Right ventricle myocardium superior (tissue), 1 donor: ENCODE measurements at places on chromosomes 11 and 22. TPM values are rescaled to one million over a fixed set of nuclear protein-coding genes. Genes with fewer than 3 reads are reported as not detected.
A peak's percentile ranks its signal among the peaks of the same experiment; 100 is the strongest.

Gene TRIM29
- not detected for total RNA-seq

GRCh38 chr11:68574308-68574707 lies 110.0 kb upstream of the GAL start:
- DNase-seq: no peak

DNA sequence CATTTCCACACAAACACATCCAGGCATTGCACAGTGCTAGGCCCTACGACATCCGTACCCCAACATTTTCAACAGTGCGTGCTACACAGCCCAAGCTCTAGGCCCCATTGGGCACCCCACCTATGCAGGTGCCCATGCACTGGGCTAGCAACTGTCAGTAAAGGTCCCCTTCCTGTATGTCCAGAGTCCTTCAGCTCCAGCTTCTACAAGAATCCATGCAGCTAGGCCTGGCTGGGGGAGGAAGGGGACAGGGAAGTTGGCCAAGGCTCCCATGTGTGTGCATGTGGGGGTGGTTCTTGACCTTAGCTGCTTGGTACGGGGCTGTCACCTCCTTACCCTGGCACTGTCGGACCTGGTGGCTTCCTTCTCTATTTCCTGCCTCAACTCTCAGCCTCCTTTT lies 1.3 kb downstream of the B3GAT1 start:
- no peak for DNase-seq

DNA sequence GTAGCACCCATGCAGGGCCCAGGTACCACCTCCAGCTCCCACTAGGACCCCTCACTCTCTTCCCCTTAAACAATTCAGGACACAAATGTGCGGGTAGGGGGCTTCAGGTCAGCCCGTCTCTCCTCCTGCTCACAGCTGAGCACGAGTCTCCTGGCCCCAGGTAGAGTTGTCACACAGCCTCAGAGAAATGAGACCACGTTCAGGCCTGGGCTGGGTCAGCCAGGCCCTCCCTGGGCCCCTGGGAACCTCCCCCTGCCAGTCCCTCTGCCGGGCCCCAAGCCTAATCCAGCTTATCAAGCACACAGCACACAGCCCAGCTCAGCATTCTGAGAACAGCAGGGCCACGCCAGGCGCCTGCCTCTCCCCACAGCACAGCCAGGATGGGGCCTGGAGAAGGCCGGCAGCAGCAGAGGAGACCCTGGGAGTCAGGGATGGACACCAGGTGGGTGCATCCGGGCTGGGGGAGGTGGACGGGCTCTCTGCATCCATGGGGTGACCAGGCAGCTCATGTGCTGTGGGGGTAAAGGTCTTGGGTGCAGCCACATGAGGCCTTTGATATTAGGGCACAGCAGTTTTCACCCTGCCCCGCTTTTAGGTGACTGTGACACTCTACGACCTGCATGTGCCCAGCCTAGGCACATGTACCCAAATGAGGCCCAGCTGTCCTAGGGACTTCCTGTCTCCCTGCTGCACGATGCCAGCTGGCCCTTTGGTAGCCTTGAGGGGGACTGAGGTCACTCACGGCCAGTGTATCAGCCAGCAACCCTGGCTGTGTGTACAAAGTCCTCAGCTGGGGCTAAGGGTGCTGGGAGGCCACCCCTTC lies 87.0 kb downstream of the MORC2 start:
- peak; percentile 58 for DNase-seq
